ENCODE measurements at places on chromosomes 13 and 19.

DNA sequence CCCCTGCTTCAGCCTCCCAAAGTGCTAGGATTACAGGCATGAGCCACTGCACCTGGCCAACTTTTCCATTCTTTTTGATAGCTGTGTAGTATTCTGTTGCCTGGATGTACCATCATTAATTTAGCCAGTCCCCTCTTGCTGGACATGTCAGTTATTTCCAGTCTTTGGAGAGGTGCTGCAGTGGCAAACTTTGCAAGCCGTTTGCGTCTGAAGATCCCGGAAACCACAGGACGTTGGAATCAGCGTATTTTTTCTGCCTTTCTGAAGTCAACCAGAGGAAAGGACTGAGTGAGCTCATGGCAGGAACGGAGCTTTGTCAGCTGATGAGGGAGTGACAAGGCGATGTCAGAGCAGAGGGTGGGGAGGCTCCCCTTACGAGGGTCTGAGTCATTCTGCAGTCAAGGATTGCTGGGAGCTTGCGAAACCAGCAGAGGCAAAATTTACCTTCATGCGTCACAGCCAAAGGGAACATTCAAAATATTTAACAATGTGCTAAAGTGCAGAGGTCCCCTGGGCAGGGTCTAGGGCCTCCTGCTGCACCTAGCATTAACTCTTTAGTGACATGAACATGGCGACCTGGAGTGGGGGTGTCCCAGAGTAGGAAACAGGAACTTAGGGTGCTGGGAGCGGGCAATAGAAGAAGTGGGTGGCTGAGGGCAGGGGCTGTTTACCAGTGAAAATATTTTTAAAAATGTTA, 5.6 kb downstream of the C5AR1 start:
- DNase-seq, result no peak

GRCh38 chr19:56076498-56076897, 44.6 kb downstream of the ZNF787 start:
- DNase-seq, result peak; percentile 57

DNA sequence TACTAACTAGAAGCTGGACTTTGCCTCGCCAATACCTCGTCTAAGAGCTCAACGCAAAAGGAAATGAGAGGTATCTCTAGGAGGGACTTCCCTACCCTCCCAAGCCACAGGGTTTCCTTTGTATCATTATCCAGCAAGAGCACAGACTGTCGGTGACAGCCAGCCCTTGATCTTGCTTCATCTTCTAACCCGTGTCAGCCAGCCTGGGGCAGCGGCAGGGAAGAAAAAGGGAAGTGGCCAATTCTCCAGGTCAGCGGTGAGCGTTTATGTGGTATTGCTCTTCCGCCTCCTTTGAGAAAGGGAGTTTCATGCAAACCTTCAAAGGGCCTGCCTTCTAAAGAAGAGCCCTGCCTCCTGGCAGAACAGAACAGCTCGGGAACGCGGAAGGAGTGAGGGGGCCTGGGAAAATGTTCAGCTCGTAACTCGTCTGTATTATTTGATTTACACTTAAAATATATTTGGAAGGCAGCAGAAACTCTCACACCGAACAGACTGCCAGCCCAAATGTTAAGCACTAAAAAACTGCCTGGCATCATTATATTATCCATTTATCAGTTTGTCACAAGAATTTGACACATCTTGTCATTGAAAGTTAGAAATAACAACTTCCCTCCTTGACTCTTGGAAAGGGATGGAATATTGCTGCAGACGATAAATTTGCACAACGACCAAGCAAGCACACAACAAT, 41.8 kb downstream of the EFNB2 start:
- no peak for DNase-seq

GRCh38 chr19:18657590-18658365, 20.9 kb downstream of the KLHL26 start:
- DNase-seq, result no peak

- DNase-seq, result no peak
Observed at GRCh38 chr19:4473011-4473762, 1.1 kb downstream of the HDGFL2 start.

GRCh38 chr13:68304286-68304893, 1074.3 kb upstream of the PCDH9 start:
- peak; percentile 2 for DNase-seq

DNA sequence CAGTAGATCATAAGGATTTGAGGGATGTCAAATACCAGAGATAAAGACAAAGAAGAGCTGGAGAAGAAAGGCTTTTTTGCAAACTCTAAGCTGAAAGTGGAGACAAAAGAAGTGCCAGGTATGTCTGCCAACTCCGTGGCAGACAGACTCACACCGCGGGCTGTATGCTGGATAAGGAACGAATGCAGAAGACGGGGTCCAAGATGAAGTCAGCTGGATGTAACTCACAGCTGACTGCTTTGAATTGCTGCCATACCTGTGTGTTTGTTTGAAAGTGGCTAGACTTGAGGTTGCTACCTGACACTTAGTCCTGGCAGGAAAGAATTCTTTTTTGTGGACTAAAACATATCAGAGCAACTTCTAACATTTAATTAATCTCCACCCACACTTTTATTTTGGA, 398.8 kb downstream of the DLEU7 start:
- no peak for DNase-seq

- DNase-seq, result no peak
Observed at GRCh38 chr19:55275851-55276719, 3.8 kb downstream of the HSPBP1 start.

GRCh38 chr13:113650731-113651148, 7.3 kb downstream of the ATP4B start:
- no peak for DNase-seq

GRCh38 chr13:48161530-48162179, 66.8 kb upstream of the MED4 start:
- DNase-seq, result no peak

DNA sequence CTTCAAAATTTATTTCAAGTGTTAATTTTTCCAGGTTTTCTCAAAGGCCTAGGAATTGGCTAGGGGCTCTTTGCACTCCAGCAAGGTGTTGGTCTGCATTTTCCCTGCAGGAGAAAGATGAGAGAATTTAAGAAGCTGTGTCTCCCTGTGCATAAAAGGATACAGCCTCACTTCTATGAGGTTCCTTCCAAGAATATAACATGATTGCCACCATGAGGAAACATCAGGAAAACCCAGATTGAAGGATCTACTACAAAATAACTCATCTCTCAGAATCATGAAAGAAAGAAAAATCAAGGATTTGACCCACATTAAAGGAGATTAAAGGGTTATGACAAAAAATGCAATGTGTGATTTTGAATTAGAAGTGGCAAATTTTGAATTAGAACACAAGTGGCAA, 69.9 kb downstream of the RUBCNL start:
- no peak for DNase-seq

GRCh38 chr13:110006304-110006703, 219.9 kb upstream of the IRS2 start:
- DNase-seq, result no peak

DNA sequence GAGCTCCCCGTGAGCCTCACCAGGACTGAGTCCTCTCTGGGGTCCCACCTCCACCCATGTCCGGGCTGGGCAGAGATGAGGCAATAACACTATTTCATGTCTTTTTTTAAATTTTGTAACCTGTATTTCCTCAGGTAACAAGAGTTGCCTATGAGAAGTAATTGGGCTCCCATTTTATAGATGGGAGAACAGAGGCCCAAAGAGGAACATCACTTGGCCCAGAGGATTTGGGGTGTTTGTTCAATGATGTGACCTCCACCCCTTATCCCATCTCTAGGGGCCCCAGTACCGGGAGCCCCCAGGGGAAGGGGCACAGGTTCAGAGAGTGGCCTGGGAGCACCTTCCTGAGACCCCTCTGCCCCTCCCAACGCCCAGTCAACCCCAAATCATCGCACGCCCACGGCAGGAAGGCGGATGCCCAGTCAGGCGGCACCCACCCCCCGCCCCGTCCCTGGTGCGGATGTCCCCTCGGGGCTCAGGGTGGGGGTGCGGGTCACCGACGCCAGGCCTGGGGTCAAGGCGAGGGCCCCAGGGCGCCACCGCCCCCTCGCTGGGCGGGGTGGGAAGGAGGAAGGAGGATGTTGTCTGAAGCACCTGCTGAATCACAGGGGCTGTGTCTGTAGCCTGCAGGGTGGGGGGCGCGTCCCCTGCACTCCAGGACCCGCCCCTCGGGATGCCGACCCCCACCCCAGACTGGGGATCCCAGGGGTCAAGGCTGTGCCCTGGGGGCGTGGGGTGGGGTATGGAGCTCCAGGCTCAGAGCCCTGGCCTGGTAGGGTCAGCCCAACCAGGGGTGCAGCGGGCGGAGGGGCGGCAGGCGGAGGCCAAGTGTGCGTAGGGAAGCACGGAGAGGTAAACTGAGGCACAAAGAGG, 9.0 kb upstream of the CIRBP start:
- no peak for DNase-seq

- no peak for DNase-seq
Observed at GRCh38 chr13:105543742-105544141, 991.7 kb downstream of the EFNB2 start.

DNA sequence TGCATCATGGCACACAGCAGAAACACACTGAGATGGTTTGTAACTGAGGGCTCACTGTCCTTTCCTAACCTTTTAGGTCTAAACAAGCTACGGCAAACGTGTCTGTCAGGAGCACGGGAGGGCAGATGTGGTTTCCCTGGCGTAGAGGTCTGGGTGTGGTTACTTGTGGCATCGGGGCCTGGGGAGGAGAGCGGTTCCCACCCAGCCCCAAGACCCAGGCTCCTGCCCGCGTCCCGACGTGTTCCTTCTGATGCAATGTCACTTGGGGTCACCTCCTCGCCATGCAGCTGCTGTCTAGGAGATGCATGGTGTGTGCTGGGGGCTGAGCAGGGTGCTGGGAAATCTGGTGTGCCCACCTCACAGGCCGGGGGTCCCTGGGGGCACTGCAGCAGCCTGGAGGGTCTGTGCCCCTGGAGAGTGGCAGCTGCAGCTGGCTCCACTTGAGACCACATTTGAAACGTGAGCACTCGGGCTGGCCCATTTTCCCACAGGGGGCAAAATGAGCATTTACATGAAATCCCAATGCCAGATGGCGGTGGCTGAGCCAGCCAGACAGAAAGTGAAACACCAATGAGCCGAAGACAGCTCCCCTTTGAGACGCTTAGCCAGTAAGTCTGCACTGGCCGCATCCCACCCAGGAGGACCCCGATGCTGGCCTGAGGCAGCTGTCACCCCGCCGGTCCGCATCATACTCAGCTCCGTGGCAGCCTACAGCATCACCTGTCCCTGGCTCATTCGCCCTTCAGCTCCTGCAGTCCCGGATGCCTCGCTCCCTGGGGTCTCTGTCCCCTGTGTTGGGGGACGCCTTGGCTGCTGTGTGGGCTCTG, 22.3 kb upstream of the MYDGF start:
- DNase-seq, result peak; percentile 99

- DNase-seq, result no peak
Observed at GRCh38 chr19:30047432-30047831, 105.4 kb downstream of the URI1 start.

GRCh38 chr19:29271341-29271740, 58.4 kb upstream of the UQCRFS1 start:
- no peak for DNase-seq

- no peak for DNase-seq
Observed at GRCh38 chr19:52567921-52568320, 2.2 kb upstream of the ZNF701 start.

- no peak for DNase-seq
Observed at GRCh38 chr13:49980266-49980665, 16.6 kb upstream of the TRIM13 start.

- no peak for DNase-seq
Observed at GRCh38 chr19:1837222-1837565, 11.1 kb downstream of the REXO1 start.

GRCh38 chr13:66748712-66749111, 481.4 kb downstream of the PCDH9 start:
- DNase-seq, result no peak

- no peak for DNase-seq
Observed at GRCh38 chr19:1865172-1866010, 2.0 kb upstream of the KLF16 start.

GRCh38 chr19:53328967-53329366, 4.6 kb upstream of the ZNF845 start:
- DNase-seq, result no peak

- no peak for DNase-seq
Observed at GRCh38 chr13:27083183-27083582, 88.4 kb downstream of the USP12 start.

- no peak for DNase-seq
Observed at GRCh38 chr13:98050041-98050466, 92.8 kb upstream of the FARP1 start.

- peak; percentile 81 for DNase-seq
Observed at GRCh38 chr19:47124937-47125668, 5.5 kb upstream of the SAE1 start.
